Stimulated activated effector memory CD8-positive, alpha-beta T cell treated with anti-CD3 and anti-CD28 coated beads, Interleukin-12 subunit alpha, Interleukin-12 subunit beta, amount 100 ng/mL, for 72 hours (primary cell): ENCODE measurements at places on chromosomes 2 and 18.

- no peak for DNase-seq
These were observed 12.2 kb downstream of the TM4SF20 start for GRCh38 chr2:227366769-227367426.

DNA sequence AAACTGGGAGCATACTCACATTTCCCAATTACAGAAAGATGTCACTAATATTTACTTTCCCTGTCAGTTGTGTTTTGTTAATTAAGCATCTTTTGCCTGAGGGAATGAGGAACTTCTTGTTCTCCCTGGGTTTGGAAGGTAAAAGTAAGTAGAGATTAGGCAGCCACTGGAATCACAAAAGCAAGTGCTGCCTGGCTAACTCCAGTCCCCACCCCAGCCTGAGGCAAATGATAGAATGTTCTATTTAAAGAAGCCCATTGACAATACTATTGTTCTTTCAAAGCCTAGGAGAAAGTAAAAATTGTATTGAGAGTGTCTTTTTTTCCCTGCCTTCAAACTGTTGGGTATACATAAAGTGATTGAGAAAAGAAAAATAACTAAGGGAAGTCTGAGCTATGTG, 93.8 kb downstream of the MBD2 start:
- no peak for DNase-seq

GRCh38 chr2:59857109-59857508, 696.3 kb downstream of the BCL11A start:
- no peak for DNase-seq

GRCh38 chr2:219946021-219946420, 318.6 kb downstream of the SLC4A3 start:
- no peak for DNase-seq

DNA sequence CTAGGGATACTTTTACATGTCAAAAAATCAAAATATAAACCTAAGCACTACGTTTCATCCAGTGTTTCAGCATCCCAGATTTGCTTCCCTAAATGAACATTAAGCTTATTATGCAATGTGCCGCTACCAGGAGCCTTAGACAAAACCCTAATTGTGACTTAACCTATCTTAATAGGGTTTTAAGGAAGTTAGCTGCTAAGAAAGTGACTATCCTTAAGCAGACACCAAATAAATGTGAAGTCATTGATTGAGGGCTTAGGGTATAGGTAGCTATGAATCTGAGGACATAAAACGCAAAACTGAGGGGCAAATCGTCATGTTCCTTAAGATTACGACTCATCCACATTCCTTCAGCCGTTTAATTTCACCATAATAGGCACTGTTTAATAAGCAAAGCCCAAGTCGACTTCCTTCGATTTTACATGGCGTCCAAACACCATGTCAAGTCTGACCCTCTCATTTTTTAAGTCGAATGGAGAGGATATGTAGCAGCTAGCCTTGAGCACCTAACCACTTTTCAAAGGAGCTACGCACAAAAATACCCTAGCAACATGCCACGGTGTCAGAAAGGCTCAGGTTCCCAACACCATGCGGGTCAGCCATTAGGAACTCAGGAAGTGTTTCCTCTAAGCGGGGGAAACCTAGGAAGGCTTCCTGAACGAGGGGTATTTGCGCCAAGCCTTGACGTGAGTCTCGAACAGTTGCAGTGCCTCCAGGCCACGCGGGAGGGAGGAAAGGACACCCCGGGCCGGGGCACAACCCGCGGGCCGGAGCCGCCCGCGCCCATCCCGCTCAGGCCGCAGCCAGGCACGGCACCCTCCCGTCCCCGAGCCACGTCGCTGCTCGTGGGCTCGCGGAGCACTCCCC, 1.0 kb downstream of the HDLBP start:
- DNase-seq, result no peak

DNA sequence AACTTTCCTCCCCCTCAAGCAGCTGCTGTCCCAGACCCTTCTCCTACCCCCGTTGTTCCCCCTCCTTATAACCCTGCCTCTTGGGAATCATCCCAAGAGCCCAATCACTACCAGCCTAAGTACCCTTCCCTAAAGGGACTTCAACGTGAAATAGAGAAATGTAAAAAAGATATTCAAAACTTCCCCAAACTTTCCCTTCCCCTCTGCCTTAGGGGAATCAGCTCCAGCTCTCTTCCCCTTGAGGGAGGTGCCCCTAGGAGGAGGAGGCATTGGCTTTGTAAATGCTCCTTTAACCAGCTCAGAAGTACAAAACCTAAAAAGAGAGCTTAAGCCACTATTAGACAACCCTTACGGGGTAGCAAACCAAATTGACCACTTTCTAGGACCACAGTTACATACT, 10.6 kb upstream of the SAP130 start:
- no peak for DNase-seq

DNA sequence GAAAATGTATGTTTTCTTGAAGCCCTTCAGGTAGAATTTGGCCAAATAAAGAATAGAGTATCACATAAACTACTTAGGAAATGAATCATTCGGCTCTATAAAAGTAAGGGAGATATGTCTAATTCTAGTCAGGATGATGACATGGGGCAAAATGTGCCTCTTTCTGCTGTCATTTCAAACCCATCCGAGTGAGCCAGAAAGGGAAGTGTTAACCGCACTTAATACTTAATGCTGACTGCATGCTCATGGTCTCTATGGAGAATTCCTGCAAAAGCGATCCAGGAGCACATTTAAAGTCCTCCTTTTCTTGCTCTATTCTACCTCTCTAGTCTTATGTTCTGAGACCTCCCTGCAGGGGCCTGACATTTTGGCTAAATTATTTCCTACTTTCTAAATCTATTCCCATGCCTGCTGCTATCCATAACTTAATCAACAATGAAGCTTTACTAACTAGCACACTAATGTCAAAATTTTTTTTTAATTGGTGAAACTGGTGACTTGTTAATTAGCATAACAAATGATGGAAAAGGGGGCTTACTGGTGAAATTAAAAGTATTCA, 127.4 kb downstream of the CDC42EP3 start:
- no peak for DNase-seq

- no peak for DNase-seq
These were observed 3.3 kb downstream of the CDH7 start for GRCh38 chr18:65754121-65754520.

- DNase-seq, result no peak
These were observed 1337.9 kb upstream of the CHAC2 start for GRCh38 chr2:52429740-52430139.

GRCh38 chr18:39841482-39842365, 2113.3 kb upstream of the PIK3C3 start:
- DNase-seq, result no peak

DNA sequence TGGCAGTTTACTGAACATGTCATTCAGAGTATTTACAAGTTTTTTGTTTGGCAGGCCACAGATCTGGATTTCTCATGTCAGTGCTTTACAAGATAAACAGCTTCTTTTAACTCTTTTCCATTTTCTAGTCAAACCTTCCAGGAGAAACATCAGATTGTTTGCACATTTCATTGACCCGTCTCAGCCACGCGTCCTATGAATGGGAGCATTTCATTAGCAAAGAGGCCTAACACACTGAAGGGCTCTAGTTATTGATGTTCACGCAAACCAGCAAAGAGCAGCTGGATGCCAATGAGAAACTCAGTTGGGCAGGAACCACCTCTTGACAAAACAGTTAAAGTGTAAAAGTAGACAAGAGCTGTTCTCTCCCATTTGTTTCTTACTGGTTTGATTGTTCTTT, 29.2 kb upstream of the MFF start:
- no peak for DNase-seq

- DNase-seq, result no peak
These were observed 786.8 kb downstream of the TSN start for GRCh38 chr2:122542236-122542635.

DNA sequence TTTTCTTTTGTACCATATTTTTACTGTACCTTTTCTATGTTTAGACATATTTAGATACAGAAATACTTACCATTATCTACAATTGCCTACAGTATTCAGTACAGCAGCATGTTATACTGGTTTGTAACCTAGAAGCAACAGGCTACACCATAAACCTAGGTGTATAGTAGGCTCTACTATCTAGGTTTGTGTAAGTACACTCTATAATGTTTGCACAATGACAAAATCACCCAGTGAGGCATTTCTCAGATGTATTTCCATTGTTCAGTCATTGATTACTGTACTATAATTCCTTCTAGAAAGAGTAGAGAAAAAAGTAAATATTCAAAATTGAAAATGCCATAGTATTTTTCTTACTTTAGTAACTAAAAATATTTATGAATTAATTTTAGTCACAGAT, 490.1 kb upstream of the REG3G start:
- DNase-seq, result no peak

DNA sequence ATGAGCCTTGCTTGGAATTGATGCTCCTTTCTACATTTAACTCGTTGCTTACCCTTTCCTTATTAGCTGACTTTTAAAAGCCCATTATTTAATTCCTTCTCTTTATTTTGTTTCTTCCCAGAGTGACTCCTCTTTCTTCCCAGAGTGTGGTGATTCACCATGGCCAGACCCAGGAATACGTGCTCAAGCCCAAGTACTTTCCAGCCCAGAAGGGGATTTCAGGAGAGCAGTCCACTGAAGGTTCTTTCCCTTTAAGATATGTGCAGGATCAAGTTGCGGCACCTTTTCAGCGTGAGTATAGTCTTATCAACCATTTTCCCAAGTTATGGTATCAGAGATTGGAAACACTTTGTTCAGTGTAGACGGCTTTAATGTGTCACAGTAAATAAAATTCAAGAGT, 163.7 kb downstream of the LTBP1 start:
- DNase-seq, result no peak

GRCh38 chr2:36411962-36412444, 56.4 kb downstream of the CRIM1 start:
- no peak for DNase-seq

DNA sequence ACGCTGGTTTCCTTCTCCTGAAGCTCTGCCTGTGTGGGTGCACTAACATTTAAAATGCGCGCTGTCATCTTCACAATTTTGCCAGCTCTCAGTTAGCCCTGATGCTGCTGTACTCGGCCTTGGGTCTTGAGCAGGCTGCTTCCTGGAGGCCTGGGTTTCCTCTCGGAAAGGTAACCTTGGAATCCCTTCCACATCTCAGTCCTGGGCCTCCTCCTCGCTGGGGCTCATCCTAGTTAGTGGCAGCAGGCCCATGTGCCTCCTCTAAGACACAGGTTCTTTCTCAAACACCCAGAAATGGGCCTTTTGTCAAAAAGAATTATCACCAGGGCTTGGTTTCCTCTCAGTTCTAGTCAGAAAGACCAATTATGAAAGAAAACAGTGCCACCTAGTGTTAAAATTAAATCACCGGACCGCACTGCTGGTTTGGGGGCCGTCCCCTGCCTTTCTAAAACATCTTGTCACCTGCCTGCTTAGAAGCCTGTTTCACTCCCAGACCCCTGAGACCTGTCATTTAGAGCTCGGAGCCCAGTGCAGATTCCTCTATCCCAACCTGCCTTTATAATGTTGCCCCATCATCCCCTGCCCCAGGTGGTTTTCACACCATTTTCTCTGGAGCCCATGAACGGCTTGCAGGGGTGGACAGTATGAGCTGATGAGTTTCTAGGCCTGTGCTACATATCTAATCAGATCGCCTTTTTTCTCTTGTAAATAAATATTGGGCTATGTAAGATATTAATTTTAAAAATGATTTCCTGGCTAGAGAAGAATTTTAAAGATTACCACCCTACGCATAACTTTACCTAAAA, 42.4 kb downstream of the HK2 start:
- DNase-seq, result peak; percentile 66

DNA sequence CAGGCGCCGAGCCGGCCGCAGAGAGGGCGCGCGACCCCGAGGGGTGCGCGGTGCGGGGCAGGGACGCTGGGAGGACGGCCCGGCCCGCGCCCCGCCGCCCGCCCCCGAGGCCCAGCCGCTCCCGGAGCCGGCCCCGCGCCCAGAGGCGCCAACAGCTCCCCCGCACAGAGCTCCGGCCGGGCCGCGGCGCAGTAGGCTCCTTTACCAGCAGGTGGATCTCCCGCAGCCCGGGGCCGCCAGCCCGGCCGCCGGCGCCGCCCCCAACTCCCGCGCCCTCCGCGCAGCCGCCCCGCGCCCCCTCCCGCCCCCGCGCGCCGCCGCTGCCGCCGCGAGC, 258 bp downstream of the MGAT4A start:
- peak; percentile 33 for DNase-seq

DNA sequence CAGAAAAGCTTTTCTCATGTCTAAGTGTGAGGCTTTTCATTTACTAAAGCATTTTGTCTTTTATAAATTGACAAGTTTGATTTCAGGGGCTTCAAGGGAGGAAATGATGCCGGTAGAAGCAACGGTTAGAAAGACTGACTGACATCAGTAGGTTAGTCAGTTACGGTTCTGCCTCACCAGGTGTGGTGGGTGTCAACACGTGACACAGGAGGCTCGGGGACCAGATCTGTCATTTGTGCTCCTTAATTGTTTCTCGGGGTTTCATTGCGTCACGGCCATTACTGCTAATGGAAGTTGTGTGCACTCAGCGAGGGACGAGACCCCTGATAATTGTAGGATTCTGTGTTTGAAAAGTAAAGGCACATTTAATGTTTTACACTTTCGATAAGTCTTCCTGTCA, 18.9 kb upstream of the PTPRM start:
- no peak for DNase-seq

- DNase-seq, result no peak
These were observed 50.2 kb upstream of the CTAGE1 start for GRCh38 chr18:22467760-22468553.

DNA sequence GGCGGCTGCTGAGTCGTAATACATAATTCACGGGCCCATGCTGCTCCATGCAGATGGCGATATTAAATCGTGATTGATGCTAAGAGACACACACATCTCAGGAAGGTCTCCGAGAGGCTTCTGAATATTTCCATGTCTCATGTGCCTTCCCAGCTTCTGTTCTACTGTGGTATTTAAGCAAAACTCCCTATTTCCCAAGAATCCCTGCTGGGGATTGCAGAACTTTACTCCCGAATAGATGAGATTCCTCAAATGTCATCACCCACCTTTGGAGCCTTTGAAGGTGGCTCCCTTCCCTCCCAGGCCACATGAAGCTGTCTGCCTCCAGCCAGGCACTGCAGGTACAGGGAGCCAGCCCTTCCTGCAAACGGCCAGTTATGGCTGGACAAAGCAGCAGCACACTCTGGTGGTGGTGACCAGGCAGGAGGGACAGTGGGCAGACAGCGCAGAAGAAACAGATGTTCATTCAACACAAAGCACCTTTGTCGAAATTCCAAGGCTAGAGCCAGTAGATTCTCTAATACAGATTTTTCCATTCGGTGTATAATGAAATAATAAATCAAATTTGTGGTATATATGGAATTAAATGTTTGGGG, 14.1 kb downstream of the NRP2 start:
- DNase-seq, result no peak

- no peak for DNase-seq
These were observed 1.2 kb upstream of the TRAPPC8 start for GRCh38 chr18:31943878-31944816.
